ENCODE measurements at places on chromosomes 5 and 9. TPM values are rescaled to one million over a fixed set of nuclear protein-coding genes. Genes with fewer than 3 reads are reported as not detected.

The CA9 gene
- 6.9 TPM for total RNA-seq

The SPARC gene
- 103 TPM for total RNA-seq

The LRSAM1 gene
- total RNA-seq, result 19.8 TPM

The LCN10 gene
- not detected for total RNA-seq

The PCDHA6 gene
- total RNA-seq, result 1.0 TPM

The PCDHA9 gene
- total RNA-seq, result not detected

The SPINK13 gene
- 1.8 TPM for total RNA-seq

DNA sequence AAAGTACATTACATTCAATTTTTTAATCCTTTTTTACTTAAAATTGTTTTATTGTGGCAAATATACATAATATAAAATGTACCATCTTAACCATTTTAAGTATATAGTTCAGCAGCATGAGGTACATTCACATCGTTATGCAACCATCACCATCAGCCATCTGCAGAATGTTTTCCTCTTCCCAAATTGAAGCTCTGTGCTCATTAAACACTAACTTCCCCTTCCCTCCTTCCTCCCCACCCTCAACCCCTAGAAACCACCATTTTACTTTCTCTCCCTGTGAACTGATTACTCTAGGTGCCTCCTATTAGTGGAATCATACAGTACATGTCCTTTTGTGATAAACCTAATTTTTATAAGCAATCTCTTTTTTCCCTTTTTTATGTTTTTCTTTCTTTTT is 15.6 kb downstream of the TEX53 start:
- DNase-seq, result no peak

- no peak for DNase-seq
Observed at GRCh38 chr9:21121595-21122251, 19.9 kb downstream of the IFNW1 start.

GRCh38 chr5:164998590-164998989 is 1493.2 kb downstream of the MAT2B start:
- DNase-seq, result no peak

GRCh38 chr9:127868278-127868902 is 9.1 kb downstream of the AK1 start:
- DNase-seq, result no peak

- no peak for DNase-seq
Observed at GRCh38 chr5:89351222-89351621, 468.2 kb upstream of the MEF2C start.

- DNase-seq, result no peak
Observed at GRCh38 chr5:62167561-62168057, 138.4 kb upstream of the KIF2A start.

- DNase-seq, result no peak
Observed at GRCh38 chr5:150245111-150245789, 44.3 kb downstream of the CAMK2A start.

DNA sequence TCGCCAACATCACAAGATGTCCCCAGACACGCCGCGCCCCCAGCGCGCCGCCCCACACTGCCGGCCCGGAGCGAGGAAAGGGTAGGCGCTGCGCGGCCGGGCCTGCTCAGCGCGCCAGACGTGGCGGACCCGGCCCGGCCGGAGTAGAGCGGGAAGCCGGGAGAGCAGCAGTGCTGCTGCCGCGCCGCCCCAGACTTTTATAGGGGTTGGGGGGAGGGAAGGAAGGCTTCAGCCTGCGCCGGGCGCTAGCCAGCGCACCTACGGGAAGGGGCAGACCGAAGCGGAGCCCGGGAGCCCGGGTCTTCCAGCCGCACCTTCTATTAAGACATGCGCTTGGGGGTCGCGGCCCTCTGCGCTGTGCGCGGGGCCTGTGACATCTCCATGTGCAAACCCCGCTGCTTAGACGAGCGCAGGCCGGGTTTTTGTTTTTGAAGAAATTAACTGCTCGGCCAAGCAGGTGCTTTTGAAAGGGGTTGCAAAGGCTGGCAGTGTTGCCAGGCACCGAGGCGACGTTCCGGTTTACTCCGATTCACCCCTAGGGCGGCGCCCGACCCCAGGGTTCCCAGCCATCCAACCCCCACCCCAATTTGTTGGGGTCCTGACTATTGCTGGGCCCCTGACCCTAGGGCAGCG is 353 bp upstream of the PAX5 start:
- DNase-seq, result no peak

- DNase-seq, result no peak
Observed at GRCh38 chr5:131005963-131006684, 158.9 kb downstream of the HINT1 start.

DNA sequence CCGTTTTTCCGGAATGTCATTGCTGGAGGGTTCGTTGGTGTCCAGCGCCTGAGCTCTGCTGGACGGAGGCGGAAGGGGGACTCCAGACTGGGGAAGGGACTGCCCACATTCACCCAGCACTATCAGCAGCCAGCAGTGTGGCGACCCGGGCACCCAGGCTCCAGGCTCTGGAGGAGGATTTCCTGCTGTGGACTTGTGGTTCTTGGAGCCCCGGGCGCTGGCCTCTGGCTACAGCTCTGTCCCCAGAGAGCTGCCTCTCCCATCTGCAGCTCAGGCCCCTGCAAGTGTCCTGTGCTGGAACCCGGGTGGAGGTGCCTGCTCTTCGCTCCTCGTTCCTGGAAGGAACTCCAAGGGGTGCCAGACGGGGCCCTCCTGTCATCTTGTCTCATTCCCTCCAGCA is 152.6 kb downstream of the RGS3 start:
- DNase-seq, result no peak

- no peak for DNase-seq
Observed at GRCh38 chr9:75540185-75540584, 350.3 kb upstream of the PCSK5 start.

- no peak for DNase-seq
Observed at GRCh38 chr9:90858457-90858901, 56.9 kb downstream of the SYK start.

DNA sequence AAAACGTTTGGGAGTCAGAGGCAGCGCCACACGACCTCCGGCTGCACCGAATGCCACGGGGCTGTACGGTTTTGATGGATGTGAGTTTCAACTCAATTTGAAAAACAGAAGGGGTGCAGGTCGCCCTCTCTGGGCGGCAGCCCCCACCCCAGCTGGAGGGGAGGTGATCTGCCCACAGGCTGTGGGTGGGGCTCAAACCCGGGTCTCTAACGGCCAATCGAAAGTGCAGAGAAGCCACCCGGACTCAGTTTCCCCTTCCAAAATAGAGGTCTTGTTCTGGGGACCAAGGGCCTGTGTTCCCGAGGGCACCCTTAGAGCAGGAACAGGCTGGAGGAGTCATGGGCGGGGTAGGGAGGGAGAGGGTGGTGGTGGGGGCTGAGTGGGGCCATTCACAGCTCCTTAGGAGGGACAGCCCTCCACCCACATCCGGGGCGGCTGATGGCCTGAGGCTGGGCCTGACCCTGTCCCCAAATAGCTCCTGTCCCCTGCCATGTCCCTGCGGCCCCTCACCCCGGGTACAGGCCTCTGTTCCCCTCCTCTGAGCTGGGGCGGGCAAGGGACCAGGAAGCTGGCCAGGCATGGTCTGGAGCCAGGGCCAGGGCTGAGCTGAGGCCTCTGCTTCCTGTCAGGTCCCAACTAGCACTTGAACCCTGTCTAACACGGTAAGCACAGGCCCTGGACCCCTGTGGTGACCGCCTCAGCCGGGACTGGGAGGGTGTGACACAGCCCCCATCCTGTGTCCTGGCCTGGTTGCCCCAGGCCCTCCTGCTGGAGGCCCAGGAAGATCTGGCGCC is 22.6 kb upstream of the NOTCH1 start:
- DNase-seq, result no peak

DNA sequence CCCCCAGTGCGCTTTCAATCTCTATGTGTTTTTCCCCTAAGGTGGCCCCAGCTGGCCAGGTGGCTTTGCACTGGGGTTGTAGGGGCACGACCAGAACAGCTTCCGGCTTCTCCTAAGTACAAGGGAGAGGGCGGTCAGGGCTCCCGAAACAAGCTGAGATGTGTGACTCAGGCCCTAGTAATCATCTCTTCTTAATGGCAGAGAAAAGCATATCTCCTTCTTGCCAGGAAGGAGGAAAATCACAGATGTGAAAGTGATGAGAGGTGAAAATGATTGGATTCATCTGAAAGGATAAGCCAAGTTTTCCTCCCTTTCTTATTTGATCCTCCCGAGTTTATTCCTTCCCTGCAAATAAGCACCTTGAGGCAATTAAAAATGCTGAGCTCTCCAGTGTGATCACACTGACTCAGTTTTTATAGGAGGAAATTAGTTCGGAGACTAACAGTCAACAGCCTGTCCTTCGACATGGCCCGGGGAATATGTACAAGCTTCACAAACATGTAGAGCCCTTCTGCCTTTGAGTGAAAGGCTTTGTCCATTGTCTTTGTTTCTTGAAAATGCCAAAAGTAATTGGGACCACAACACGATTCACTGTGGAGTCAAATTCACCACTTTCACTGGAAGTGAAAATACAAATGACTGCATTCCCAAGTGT is 514.8 kb downstream of the PSAT1 start:
- DNase-seq, result no peak

DNA sequence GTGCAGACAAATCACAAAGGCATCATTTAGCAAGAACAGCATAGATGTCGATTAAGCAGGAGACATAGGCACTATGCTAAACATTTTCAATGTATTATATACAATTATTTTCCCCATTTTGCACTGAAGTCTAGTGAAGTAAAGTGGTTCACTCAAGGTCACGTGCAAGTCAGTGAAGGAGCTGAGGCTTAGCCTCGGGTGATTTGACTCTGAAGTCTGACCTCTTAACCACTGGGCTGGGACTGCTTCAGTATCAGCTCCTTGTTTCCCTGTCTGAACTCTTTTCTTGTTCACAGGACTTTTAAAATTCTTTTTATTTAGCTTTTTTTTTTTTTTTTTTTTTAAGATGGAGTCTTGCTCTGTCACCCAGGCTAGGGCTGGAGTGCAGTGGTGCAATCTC is 262.7 kb downstream of the DRD1 start:
- DNase-seq, result no peak

GRCh38 chr5:180173875-180174586 is 35.0 kb downstream of the RASGEF1C start:
- DNase-seq, result peak; percentile 60

All from renal cortical epithelial cell (primary cell).